ENCODE measurements at places on chromosomes 5 and 9.

DNA sequence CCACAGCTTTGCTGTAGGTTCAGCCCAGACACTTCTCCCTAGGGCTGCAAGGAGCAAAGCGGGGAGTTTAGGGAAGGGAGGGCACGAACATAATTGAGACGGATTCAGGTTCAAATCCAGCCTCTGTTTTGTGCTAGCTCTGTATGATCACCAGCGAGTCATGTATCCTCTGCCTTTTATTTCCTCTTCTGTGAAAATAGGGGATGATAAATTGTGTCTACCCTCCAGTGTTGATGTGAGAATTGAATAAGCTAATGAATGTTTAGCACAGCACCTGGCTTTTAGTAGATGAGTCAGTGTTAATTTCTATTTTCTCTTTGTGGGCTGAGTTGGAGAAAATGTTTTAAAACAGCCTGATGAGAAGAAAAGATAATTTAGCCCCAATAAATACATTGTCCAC is 6.2 kb downstream of the MLANA start:
- DNase-seq: no peak

GRCh38 chr5:78006449-78006848 is 230.3 kb upstream of the TBCA start:
- no peak for DNase-seq

- no peak for DNase-seq
Observed at GRCh38 chr9:76904661-76905457, 1.1 kb downstream of the PRUNE2 start.

DNA sequence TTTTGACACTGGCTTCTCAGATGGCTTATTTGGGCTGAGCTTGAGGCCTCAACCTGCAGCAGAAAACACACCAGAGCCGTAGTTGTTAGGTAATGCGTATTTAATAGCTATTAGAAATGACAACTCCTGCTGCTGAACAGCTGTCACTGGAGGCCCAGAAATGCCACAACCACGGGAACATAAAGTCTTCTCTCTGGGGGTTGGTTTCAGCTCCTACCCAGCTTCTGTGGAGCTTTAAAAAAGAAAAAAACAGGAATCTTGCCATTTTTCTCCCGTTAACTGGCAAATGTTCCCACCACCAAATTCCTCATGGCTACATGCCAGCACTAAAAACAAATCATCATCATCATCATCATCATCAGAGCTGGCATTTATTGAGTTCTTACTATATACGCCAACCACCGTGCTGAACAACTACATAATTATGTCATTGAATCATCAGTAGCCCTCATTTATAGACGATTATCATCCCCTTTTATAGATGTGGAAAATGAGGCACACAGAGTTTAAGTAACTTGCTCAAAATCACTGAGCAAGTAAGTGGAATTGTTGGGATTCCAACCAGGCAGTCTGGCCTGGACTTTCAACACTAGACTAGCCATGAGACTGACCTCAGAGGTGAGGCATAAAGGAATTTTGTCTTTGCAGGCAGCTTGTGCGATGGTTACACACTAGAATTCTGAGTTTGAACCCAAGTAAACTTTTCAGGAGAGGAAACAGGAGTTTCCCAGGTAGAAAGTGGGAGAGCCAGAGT is 185.3 kb upstream of the WWC1 start:
- no peak for DNase-seq

- no peak for DNase-seq
Observed at GRCh38 chr5:131983244-131983771, 28.1 kb downstream of the ACSL6 start.

GRCh38 chr5:25286319-25286718 is 641.5 kb upstream of the CDH10 start:
- no peak for DNase-seq

DNA sequence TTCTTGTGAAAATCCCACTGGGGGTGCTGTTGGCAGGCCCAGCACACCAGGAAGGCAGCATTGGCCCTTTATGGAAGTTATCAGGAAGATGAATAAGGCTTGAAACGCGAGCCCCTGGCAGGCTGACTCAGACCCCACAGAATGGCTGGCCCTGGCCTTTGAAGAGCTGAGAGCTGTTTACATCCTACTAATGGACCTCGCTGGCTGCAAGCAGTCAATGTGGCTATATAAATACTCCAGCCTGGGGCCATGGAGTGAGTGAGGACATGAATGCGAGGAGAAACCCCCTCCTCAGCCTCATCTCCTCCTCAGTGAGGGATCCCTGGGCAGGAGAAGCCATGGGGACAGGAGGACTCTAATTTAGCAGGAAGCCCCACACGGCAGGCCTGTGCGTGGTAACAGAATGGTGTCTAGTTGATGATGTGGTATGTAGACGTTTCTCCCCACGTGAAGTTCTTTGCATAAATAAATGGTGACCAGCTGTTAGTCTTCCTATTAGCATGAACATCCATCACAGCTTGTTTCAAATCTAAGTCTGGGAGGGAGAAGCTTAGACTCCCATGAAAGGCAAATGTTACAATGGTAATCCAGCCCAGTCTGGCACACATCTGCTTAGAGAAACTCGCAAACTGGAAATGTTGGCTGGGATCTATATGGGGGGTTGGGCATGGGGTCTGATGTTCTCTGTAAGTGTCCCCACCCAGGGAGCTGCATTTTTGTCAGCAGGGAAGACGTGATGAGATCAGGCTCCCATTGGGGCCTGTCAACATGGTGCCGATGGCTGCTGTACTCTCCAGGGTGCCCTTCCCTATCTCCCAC is 175.1 kb upstream of the PITX1 start:
- no peak for DNase-seq

GRCh38 chr5:62653001-62653863 is 74.6 kb downstream of the LRRC70 start:
- DNase-seq: no peak

Data from stimulated activated CD8-positive, alpha-beta memory T cell treated with anti-CD3 and anti-CD28 coated beads, Interleukin-4, amount 100 ng/mL, for 24 hours (primary cell).